ENCODE measurements at places on chromosomes 1 and 21.

- DNase-seq = no peak
Observed at GRCh38 chr21:35328856-35329455, 279.9 kb upstream of the RUNX1 start.

- DNase-seq = no peak
Observed at GRCh38 chr1:206963740-206964139, 6.5 kb downstream of the FCAMR start.

GRCh38 chr1:175216444-175216843, 23.9 kb upstream of the KIAA0040 start:
- no peak for DNase-seq

DNA sequence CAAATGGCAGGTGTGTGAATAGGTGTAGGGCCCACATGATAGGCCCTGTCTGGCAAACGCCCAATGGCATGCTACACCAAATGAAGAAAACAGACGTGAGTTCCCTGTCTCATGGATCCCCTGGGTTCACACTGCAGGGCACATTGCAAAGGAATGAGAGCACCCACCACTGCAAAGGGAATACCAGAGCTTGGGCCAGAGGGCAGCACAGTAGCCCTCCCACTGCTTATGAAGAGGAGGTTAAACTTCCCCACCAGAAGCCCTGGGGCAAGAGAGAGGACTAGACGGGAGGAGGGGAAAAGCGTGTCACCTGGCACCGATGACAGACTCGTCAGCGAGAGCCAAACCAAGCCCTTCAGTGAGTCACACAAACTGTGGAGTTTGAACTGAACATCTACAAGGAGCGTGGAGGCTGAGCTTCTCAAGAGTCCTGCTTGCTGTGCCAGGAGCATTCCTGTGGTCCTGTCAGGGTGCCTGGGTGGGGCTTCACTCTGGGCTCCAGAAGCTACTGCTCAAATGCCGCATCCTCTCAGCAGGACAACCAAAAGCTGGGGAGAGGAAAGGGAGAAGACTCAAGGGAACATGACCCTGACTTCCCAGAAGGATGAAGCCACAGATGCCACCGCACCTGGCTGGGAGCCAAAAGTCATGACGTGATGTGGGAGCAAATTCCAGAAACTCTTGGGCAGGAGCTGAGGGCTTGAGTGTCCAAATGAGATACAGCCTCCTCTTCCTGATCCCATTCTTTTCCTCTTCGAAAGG, 61.1 kb downstream of the TOMM20 start:
- peak; percentile 19 for DNase-seq

- no peak for DNase-seq
Observed at GRCh38 chr1:170513138-170513537, 18.8 kb upstream of the GORAB start.

- DNase-seq = no peak
Observed at GRCh38 chr1:59750328-59751003, 64.3 kb upstream of the HOOK1 start.

Data from esophagus squamous epithelium (tissue), 5 donors.